ENCODE measurements at places on chromosomes 5 and 9.
A peak's percentile ranks its signal among the peaks of the same experiment; 100 is the strongest.

DNA sequence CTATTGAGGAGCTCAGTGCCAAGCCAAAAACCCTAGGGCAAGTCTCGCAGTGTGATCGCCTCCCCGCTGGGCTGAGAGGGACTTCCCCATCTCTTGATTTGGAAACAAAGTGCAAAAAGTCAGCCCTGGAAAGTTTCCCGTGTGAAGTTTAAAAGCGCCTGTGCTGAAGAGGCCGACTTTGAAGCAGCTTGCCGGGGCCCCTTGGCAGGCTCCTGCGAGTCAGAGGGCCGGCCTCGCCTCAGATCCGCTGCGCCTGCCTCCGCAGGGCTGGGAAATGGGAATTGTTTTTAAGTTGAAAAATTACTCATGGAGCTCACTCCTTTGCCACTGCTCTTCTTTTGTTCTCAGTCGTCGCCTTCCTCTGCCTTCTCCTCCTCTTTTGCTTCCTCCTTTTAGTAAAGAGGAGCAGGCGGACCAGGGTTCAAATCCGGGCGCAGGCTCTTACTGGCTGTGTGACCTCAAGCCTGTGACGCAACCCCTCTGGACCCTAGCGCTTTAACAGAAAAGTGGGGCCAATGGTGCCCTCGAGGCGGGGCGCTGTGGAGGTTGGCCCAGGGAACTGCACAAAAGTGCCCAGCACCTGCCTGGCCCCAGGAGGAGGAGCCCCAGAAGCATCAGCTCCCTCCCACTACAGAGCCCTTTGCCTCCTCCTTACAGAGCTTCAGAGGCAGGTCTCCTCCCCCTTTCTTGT lies 14.7 kb upstream of the LHX2 start:
- no peak for DNase-seq

DNA sequence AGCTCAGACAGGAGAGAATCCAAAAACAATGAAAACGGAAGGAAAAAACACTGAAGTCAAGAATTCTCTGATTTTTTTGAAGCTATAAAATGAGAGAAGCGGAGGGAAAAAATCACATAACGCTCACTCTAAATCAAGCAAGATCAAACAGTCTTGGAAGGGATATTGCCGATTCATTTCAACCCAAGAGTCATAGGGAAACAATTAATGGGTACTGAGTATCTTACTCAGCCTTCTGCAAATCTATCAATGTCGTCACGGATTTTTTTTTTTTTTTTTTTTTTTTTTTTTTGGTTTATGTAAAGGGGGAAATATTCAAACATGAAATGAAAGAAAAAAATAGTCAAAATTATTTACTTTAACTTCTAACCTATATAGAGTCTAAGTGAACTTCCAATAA lies 9.5 kb downstream of the MEF2C start:
- no peak for DNase-seq

DNA sequence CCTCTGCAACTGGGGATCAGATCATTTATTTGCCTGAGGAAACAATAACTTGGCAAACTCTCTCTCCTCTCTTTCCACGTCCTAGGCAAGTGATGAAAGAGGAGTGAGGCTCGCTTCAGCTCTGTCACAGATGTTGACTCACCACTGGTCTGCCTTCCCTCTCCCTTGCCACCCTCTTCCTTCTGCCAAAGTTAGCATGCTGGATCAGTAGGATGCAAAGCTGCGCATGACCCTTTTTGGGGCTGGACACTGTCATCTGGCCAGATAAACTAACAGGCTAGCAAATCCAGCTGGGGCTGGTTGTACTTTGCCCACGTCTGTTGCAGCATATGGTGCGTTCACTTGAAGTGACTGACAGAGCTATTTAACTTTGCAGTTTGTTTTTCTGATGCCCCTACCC lies 36.2 kb upstream of the SMARCA2 start:
- DNase-seq = peak; percentile 36

- DNase-seq = no peak
Observed at GRCh38 chr5:132525299-132525724, 18.0 kb downstream of the IL5 start.

- no peak for DNase-seq
Observed at GRCh38 chr9:121954477-121955140, 138.5 kb downstream of the TTLL11 start.

GRCh38 chr5:6989230-6989629 lies 276.0 kb downstream of the TENT4A start:
- no peak for DNase-seq

DNA sequence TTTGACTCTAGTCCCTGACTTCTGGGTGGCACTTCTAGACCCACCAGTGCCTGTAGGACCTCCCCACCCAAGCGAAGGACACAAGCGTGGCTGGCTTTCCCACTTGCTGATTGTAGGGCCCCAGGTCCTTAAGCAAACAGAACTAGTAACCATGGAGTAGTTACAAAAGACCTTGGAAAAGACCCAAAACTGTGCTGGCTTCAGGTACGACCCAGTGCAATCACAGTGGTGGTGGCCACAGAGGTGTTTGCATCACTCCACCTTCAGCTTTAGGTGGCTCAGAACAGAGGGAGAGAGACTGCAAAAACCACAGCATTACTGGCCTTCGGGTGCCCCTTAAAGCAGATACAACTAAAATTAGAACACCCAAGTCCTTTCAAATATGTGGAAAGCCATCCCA lies 52.9 kb downstream of the SLCO4C1 start:
- no peak for DNase-seq

DNA sequence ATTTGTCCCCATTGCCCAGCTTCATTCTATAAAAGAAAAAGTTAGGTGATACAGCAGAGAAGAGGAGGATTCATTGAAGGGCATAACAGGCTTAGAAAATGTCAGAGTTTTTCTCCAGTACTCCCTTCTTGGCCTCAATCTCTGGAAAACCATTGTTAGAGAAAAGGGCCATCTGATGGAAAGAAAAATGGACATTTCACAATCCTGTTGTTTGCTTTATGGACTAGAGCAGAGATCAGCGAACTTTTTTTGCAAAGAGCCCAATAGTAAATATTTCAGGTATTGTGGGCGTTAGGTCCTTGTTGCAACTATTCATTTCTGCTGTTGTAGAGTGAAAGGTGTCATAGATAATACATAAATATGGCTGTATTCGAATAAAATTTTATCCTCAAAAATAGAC lies 208.8 kb downstream of the TLE4 start:
- DNase-seq = no peak

DNA sequence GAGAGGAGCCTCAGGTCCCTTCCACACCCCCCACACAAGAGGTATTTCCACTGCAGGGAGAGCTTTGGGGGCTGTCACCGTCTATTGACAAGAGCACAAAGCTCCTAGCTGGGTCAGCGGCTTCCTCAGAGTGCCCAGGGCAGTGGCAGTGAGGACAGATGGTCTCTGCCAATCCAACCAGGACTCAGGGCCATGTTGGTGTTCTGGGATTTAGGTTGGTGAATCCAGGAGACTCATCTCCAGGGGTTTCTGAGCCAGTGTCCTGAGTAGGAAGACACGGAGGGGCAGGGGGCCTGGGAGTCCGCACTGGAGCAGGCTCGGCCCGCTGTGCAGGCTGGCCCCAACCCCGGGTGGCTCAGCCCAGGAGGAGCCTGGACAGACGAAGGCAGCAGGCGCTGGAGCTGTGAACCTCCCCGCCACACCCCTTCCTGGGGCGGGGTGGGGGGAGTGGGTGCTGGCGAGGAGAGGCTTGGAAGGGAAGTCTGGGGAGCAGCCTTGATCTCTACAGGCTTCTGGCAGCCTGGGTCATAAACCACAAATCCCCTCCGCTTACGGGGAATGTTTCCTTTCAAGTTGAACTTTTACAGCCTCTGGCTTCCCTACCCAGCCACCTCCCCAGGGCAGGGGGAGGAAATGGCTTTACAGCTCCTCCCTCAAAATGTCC lies 19.6 kb downstream of the CRB2 start:
- no peak for DNase-seq

- no peak for DNase-seq
Observed at GRCh38 chr5:148864113-148864841, 37.9 kb downstream of the ADRB2 start.

DNA sequence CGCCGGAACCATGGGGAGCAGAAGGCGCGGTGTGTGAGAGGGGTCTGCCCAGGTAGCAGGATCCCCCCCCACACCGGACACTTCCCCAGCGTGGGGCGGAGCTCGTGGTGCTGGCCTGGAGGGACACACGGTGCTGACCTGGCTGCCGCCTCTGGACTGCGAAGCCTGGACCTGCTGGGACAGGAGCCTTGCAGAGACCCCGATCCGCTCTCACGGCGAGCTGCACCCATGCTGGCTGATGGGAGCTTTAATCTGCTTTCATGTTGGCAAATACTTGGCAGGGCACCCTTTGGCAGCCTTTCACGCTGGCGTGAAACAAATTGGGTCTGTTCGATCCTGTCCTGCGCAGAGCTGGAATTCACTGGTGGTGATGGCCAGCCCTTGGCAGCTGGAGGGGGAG lies 7.4 kb downstream of the NKD2 start:
- DNase-seq = no peak

DNA sequence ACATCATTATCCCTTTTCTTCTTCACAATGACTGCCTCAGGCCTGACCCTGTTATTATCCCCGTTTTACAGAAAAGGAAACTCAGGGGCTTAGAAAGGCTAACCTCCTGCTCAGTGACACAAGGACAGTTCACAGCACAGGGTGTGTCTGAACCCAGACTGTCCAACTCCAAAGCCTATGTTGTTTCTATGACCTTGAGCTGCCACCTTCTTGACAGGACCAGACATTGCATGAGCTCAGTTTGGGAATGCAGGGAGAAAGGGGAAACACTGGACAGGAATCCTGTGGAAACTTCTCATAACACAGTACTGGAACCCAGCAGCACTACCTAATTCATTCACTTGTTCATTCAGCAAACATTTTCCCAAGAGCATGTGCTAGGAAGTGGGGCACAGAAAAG lies 472.8 kb downstream of the CDK5RAP2 start:
- no peak for DNase-seq

DNA sequence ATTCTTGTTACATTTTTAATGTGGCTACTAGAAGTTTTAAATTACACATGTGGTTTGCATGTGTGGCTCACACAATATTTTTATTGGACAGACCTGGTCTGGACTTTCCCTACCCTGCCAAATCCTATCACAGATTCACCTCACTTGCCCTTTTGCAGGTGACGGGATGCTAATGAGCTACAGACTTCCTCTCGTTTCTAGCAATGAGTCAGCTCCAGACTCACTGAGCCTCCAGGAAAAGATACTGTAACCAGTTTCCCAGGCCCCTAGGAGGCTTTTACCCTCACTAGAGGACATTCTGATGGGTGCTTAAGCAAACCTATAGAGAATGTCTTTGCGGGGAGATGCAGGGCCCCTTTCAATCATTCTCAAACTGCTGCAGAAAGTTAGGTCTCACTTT lies 135.4 kb downstream of the WDR41 start:
- peak; percentile 37 for DNase-seq

DNA sequence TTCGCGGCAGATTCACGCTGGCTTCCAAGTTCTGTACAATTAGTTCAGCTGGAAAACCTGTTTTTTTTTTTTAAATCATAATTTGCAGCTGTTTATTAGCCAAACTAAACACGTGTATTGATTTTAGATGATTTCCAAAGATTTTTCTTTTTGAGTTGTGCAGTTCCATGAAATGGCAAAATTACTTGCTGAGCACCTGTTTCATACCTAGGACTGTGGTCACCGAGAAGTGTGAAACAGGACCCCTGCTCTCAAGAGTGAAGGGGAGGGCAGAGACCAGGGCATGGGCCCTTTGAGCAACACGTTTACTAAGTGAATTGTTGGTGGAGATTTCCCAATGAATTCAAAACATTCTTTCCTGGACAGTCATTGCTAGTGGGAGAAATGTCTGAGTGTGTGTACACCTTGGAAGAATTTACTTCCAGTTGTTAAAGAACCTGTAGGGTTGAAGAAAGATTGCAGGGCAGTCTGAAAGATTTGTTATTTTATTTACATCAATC lies 688 bp downstream of the SNX24 start:
- peak; percentile 86 for DNase-seq

GRCh38 chr5:61674378-61674777 lies 342.3 kb downstream of the ZSWIM6 start:
- DNase-seq = no peak

DNA sequence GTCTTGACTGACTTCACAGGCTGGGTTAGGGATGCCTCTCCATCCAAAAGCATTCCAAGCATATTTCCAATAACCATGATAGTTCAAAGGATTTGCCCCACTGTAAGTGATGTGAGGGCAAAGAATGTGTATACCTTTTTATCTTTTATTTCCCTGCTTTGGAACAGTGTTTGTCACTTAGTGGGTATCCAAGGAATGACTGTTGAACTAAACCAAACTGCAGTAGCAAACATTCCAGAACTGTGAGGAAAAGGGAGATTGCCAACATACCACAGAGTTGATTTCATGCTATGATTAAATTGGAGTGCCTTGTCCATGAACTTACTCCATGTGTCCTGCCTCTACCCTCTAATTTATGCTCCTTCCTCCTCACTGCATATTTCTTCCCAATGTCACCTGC lies 400.0 kb downstream of the KIAA0825 start:
- DNase-seq = peak; percentile 79

GRCh38 chr9:81070689-81071088 lies 618.7 kb downstream of the TLE1 start:
- no peak for DNase-seq

DNA sequence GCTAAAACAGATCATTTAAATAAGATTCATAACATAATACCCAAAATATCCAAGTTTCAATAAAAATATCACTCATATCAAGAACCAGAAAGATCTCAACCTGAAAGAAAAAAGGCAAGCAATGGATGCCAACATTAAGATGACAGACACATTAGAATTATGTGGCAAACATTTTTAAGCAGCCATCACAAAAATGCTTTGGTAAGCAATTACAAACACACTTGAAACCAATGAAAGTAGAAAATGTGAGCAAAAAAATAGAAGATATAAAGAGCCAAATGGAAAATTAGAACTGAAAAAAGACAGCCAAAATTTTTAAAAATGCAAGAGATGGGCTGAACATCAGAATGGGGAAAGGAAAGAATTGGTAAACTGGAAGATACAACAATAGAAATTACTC lies 96.9 kb downstream of the PRELID2 start:
- no peak for DNase-seq

- DNase-seq = no peak
Observed at GRCh38 chr9:132241840-132242620, 80.2 kb downstream of the NTNG2 start.

GRCh38 chr9:110179734-110180133 lies 28.2 kb downstream of the C9orf152 start:
- DNase-seq = peak; percentile 25

GRCh38 chr9:89661391-89661949 lies 56.7 kb downstream of the GADD45G start:
- no peak for DNase-seq

- DNase-seq = no peak
Observed at GRCh38 chr9:127494304-127494702, 43.0 kb downstream of the LRSAM1 start.

DNA sequence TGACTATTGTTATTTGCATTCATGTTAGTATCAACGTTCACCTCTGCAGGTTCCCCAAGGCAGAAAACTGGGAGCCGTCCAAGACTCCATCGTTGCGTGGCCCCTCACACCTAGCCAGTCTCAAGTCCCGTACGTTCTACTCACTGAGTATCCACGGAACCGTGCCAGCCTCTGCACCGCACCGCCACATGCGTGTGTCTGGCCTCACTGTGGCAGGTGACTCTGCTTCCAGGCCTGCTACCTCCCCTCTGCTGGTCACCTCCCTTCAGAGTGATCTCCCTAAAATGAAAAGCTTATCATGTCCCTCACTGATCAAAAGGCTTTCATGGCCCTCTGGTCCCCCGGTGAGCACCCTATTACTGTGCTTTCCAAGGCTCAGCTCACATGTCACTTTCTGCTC lies 108.1 kb downstream of the GABBR2 start:
- no peak for DNase-seq
